ENCODE measurements at places on chromosomes 11 and 22.

- DNase-seq: no peak
Measured at GRCh38 chr22:36440429-36441002, 40.9 kb downstream of the TXN2 start.

GRCh38 chr11:28105869-28106268 lies 2.1 kb downstream of the KIF18A start:
- no peak for DNase-seq

DNA sequence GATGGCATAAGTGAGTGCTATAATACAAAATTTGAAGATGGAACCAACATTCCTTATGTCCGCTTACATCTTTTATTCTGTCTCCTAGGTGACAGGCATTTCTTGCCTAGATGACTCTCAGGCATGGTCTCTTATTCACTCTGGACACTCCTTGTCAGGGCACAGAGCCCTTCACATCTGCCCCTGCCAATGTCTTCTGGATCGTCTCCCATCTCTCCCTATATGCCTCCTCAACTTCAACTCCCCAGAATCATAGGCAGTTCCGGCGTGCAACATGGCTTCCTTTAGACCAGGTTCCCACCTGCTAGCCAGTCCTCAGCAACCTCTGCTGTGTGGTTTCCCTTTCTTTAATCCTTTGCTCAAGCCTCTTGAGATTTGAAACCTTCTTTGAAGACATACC lies 300.9 kb downstream of the TENM4 start:
- DNase-seq: no peak

GRCh38 chr22:43441751-43442150 lies 29.9 kb downstream of the MPPED1 start:
- no peak for DNase-seq

DNA sequence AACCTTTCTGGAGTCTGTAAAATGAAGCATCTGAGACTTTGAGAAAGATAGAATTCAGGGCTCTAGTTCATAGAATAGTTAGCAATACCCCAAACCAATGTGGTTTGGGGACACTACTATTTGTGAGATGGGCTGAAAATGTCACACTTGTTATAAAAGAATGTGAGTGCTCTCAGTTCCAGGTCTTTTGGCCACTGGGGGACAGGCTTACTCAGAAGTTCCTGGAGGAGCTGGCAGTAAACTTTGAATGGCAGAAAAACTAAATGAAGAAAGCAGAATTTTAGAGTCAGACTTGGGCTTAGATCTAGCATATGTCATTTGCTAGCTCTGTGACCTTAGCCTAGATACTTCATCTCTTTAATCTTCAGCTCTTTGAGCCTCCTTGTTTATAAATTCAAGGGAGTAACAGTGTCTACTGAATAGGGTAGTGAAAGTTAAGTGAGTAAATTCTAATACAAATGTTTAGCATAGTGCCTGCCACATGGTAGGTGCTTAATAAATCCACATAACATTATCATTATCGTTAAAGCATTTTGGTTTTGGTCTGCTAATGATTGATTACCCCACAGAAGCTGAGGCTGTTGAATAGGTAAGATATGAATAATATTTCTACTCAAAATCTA lies 3.7 kb downstream of the LYVE1 start:
- DNase-seq: no peak

DNA sequence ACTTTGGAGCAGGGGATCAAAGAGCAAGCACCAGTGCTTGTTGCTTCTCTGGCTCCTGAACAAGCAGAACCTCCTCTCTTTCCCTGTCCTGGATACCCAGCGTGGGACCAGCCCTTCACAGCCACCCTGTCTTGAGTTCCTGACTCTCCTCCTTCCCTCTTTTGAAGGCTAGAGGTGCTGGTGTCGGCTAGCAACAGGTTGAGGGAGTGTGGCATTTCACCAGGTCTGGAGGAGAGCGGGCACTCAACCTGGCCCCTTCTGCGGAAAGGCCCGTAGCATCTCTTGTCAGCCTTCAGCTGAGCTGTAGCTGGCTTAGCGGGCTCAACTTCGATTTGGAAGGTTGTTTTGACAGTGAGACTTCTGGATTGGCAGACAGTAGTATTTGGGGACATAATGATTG lies 26.6 kb downstream of the RCOR2 start:
- no peak for DNase-seq

GRCh38 chr11:113562981-113563461 lies 87.8 kb upstream of the DRD2 start:
- no peak for DNase-seq

GRCh38 chr11:111974446-111974845 lies 37.3 kb downstream of the DIXDC1 start:
- no peak for DNase-seq

DNA sequence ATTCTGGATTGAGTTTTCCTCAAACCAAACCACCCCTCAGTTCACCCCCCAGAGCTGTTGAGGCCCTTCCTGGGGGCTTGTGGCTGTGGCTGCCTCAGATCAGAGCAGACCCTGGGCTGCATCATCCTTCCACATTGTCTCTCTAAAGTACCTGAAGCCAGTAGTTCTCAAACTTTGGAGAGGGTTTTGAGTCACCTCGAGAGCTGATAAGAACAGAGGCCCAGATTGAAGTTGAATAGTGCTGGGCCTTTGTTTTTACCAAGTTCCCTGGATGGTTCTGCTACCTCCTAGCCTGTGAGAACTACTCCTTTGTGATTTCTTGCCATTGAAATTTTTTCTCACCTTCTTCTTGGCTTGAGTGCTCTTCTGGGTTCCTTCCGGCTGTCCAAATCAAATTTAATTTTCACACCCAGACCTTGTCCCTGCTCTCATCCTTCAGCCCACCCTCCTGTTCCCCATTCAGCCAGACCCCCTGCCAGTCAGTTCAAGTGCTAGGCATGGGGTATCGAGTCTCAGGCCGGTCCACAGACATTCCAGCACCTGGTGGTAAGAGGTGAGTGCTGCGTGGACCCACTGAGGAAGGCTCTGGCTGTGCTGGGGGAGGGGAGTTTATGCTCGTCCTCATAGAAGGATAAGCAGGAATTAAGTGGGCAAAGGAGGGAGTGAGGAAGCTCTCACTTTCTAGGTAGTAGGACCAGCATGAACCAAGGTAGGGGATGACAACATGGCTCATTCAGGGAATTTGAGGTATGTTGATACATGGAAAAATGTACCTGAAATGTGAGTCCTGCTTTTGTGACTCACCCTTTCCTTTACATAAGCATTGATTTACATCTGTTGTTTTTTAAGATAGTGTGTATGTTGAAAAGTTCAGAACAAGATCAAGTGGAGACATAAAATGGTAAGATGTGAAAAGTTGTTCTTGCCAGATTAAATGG lies 116.5 kb downstream of the PTPRJ start:
- DNase-seq: no peak

GRCh38 chr22:28016781-28017557 lies 97.9 kb upstream of the PITPNB start:
- DNase-seq: no peak

- no peak for DNase-seq
Measured at GRCh38 chr11:45087900-45088160, 58.6 kb upstream of the PRDM11 start.

DNA sequence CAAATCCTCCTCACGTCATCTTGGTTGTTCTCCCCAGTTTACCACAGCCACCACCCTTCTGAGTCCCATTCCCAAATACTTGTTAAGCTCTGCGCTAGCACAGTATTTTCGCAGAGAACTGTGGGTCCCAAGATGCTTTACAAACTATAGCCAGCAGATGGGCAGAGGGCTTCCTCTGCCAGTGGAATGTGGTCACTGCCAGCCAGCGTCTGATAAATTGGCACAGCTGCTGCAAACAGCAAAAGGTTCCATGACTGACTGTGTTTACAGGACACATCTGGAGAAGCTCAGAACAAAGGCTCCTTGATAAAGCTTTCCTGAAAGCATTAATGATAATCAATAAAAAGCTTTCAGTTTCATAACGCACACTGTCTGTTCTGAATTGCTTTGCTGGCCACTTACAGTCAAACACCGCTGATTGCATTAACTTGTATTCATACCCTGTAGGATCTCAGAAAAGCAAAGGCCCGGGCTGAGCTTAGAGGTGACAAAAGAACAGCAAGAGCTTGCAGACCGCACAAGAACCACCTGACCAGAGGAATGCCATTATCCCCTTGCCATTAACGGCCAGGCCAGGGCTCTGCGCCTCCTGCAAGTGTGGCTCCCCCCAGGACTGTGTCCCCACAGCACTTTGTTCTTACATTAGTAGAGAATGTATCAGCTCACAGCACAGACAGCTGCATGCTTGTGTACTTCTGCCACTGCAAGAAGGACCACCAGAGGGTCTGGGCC lies 120.6 kb downstream of the MICAL3 start:
- DNase-seq: peak; percentile 72

DNA sequence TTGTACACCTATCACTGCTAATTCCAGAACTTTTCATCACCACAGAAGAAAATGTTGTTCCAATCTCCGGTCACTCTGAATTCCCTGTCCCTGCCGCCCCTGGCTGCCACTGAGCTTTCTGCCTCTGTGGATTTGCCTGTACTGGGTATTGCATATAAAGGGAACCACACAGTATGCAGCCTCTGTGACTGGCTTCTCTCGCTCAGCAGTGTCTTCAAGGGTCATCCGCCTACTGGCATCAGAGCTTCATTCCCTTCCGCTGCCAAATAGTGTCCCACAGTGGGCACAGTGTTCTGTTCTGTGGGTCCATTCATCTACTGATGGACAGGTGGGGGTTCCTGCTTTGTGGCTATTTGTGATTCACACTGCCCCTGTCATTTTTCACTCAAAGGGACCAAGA lies 5.3 kb downstream of the DHCR7 start:
- no peak for DNase-seq

DNA sequence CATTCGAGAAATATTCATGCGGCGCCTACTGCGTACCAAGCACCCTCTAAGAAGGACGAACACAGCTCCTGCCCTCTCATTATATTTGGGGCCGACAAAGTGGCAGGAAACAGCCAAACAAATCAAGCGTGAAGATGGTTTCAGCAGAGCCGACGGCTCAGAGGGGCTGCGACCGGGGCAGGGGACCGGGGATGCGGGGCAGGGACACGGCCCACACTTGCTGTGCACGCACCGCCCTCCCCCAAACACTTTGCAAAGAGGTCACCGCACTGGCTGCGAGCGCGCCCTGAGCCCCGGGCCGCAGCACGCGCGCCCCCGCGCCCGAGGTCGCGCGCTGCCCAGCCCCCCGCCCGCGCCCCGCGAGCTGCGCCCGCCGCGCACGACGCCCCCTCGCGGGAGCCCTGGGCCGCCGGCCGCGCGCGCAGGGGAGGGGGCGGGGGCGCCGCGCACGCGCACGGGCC lies 255 bp upstream of the SYNGR1 start:
- DNase-seq: peak; percentile 63

- no peak for DNase-seq
Measured at GRCh38 chr11:120318906-120319305, 6.2 kb upstream of the TLCD5 start.

DNA sequence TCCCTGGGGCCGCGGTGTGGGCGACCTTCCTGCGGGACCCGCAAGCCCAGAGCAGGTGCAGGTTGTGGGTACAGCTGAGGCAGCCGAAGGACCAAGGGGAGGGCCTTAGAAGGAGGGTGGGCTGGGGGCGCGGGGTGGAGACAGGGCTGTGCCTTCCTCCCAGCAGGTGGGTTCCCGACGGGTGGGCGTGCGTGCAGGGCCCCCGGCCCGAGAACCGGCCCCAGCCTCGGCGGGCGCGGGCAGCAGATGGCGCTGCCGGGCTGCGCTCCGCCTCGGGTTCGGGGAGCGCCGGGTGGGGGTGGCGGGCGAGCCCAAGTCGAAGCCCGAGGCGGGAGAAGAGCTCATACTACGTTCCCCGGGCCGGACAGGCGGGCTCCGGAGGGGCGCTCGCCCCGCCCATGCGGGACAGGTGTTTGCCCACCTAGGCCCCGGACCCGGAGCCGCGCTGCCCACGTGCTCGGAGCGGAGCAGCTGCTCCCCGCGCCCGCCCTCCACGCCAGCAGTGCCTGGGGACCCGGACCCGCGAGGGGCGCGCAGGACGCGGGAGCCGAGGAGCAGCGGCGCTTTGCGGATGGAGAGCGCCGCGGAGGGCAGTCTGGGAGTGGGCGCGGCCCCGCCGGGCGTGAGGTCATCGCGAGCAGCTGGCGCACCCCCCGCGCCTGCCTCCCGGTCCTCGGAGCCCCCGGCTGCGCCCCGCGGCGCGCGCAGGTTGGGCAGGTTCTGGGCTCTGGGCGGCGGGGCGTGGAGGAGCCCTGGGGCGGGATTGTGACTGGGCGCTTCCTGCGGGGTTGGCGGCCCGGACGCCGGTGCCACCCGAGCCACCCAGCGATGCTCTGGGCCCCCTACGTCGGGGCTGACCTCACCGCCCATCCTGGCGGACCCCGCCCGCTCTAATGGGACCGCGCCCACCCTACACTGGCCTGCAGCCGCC lies 25.3 kb downstream of the DUSP8 start:
- peak; percentile 57 for DNase-seq

- DNase-seq: no peak
Measured at GRCh38 chr11:46855167-46855566, 9.1 kb upstream of the CKAP5 start.

DNA sequence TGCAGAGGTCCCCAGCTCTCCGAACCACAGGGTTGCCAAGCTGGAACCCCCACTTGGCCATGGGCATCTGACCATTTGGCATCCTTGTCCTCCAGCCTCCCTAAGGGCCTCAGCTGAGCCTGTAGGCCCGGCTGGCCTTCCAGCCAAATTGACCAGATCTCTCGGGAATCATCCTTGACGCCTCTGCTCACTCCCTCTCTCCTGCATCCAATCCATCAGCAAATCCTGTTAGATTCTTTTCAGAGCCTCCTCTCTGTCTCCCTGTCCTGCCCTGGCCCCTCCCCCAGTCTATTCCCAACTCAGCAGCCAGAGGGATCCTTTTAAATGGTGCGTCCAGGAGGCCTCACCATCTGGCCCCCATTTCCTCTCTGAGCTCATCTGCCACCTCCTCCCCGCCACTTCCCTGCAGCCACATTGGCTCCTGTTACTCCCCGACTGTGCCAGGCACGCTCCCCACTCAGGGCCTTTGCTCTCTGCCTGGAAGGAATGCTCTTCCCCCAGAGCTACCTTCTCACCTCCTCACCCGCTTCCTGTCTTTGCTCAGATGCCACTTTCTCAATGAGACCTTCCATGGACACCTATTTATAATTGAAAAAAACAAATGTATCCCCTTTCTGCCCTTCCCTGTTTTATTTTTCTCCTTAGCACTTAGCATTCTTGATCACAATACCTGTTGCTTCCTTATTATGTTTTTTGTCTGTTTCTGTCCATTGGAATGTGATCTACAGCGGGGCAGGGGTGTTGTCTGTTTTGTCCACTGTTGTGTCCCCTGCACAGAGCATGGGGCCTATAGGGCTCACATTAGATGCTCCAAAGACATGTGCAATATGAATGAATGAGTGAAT lies 78.1 kb downstream of the NFAM1 start:
- DNase-seq: peak; percentile 55
